Psoas muscle (tissue), 8 donors: ENCODE measurements at places on chromosomes 4 and X.
A peak's percentile ranks its signal among the peaks of the same experiment; 100 is the strongest.

DNA sequence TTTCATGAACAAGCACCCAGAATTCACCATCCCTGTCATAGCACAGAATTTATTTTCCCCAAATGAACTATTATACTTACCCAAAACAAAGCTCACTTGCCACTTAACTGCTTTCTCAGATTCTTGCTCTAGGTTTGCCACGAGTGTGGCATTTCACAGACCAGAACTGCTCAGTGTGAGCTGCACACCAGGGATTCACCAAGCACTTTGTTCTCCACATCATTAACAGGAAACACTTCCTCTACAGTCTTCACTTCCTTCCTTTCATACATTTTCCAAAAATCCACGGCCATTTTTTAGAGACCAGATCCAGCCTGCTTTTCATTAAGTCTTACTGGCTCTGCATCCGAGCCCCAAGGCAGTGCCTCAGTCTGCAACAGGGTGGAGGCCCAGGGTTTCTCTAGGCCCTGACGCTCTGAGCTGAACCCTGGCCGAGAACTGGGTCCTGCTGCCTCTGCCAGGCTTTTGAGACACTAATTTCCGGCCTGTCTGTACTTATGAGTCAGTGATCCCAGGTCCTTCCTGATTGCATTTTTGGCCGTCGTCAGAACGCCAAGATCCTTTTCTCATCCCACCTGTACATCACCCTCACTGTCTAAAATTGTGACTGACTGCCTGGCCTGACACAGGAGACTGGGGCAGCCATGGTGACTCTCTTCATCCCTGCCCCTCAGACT is 67.6 kb upstream of the MTNR1A start:
- no peak for DNase-seq

DNA sequence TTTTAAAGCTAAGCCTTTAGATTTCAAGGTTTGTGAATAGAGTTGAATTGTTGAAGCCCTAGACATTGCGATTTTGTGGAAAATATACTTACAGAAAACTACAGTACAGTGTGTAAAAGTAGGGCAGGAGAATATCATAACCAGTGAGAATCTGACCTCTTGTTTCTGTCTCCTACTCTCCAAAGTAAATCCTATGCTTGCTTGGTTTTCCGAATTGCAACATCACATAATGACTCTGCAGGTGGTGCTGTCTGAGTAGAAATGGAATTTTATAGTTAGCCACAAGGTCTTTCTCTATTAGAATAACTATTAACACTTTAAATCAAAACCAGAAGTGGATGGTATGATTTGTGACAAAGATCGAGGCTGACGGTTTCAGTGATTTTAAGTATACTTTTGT is 505.6 kb downstream of the RAPGEF2 start:
- DNase-seq = no peak

GRCh38 chr4:57119054-57119651 is 9.0 kb upstream of the IGFBP7 start:
- peak; percentile 69 for DNase-seq

- no peak for DNase-seq
Observed at GRCh38 chrX:97668126-97668525, 784.4 kb downstream of the RPA4 start.

- DNase-seq = no peak
Observed at GRCh38 chr4:16827045-16827444, 71.4 kb downstream of the LDB2 start.

GRCh38 chr4:184012937-184013336 is 107.8 kb downstream of the STOX2 start:
- DNase-seq = no peak

GRCh38 chr4:8401665-8402064 is 38.9 kb downstream of the ACOX3 start:
- DNase-seq = peak; percentile 49

DNA sequence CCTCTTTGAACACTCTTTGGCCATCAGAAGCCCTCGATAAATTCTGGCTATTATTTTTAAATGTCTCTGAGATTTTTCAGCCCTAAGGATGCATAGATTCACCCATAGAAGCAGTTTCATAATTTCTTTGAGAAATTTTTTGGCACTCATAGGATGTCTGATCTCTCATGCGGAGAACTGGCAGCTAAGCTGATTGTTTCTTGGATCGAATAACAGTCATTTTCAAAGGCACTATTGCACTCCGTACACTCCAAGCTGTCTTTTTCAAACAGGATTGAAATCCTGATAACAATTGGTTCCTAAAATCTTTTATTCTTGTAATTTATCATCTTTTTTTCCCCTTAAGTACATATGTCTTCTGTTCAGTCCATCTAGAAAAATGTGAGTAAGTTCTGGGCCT is 411.9 kb downstream of the SPOCK3 start:
- DNase-seq = no peak

GRCh38 chrX:56228914-56229313 is 3.2 kb upstream of the KLF8 start:
- DNase-seq = no peak

GRCh38 chrX:98646351-98646750 is 1762.6 kb downstream of the RPA4 start:
- DNase-seq = no peak

GRCh38 chr4:174714393-174715211 is 114.4 kb downstream of the GLRA3 start:
- no peak for DNase-seq

DNA sequence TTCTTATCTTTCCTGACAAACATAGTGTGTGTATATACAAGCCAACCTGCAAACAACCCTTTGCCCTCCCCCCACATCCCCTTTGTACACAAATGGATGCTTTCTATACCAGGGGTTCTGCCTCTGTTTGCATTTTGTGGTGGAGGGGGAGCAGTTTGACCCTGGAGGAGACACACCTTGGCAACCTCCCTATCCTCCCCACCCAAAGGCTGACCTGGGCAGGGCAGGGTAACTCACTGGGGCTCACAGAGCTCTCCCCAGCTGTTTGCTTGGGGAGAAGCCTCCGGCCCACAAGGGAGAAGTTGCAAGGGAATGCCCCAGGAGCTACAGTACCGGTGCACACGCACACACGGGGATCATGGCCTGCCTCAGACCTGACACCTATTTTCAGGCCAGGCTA is 372.6 kb downstream of the BCOR start:
- DNase-seq = no peak

DNA sequence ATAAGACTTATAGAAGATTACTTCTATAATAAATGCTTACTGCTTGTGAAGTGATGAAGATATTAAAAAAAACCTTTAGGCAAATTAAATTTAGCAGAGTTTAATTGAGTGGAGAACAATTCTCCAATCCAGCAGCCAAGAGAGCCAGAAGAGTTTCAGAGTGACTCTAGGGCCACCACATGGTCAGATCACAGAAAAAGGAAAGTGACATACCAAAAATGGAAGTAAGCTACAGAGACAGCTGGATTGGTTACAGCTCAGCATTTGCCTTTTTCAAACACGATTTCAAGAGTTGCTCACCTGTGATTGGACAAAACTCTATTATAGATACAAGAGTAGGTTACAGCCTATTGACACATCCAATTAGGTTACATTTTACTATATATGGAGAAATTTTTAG is 79.0 kb upstream of the TRAM1L1 start:
- no peak for DNase-seq
